ENCODE measurements at places on chromosomes 1 and 21.

DNA sequence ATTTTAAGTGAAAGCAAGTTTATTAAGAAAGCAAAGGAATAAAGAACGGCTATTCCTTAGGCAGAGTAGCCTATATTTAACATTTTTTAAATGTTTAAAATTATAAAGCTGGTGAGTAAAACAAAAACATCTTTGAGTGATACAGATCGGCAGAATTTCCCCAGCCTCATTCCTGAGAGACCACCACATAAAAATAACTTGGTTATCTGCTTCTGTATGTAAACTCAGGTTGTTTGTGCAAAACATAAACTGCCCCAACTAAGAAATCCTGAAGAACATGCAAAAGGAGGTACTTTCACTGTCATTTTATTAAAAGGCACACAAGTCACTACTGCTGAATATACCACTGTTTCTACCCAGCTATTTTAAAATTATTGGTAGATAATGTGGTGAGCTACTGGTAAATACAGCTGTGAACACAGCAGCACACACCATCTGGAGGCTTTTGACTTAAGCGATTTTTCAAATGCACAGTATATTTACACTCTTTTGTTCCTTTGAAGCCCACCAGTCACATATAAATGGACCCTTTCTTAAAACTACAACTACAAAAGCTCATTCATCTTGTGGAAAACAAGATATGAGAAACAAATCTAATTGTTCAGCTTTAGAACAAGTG is 119.3 kb downstream of the RERE start:
- no peak for DNase-seq

DNA sequence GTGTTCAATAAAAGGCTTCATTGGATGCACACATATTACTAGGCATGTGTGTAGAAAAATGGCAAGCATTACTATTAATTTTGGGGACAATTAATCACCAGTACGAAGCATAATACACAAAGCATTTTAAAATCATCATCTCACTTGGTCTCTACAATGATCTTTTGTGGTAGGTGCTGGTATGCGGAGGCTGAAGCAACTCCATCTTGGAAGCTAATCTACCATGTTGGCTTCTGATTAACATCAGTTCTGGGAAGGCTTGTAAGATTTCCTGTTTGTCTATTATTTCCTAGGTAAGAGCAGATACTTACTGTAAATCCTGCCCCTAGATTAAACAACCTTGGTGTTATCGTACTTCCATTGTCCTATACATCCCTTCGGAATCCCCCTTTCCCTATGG is 121.7 kb upstream of the RUNX1 start:
- DNase-seq: no peak

DNA sequence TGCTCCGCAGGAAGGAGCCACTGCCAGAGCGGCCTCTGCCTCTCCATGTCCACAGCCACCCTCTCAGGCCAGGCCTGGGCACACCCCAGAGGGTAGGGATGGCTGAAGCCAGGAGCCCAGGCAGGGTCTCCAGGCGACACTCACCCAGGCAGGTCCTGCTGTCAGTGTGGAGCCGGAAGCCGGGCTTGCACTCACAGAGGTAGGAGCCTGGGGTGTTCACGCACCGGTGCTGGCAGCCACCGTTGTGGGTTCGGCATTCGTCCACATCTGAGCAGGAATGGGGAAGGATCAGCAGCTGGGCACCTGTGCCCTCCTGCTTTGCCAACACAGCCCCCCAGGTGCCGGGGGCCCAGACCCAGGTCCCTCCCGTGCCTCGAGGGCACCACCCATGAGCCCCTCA is 69.5 kb downstream of the ARHGEF16 start:
- DNase-seq: no peak

DNA sequence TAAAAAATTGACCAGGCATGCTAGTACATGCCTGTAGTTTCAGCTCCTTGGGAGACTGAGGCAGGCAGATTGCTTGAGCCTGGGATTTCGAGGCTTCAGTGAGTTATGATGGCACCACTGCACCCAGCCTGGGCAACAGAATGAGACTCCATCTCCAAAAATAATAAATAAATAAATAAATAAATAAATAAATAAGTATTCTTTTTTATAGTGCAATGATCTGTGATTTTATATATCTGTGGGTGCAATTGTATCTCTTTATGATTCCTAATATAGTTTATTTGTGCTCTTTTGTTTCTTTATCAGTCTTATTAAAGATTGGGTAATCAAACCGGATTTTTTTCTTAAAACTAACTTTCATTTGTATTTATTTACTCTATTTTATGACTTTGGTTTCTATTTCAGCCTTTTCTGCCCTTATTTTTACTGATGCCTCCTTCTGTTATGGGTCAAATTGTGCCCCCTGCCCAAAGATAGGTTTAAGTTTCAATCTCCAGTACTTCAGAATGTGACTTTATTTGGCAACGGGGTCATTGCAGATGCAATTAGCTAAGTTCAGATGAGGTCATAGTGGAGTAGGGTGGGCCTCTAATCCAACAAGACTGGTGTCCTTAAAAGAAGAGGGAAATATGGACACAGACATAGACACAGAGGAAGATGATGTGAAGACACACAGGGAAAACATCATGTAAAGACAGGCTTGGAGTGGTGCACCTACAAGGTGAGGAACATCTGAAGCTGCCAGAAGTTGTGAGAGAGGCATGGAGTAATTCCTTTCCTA is 74.9 kb upstream of the CDC42BPA start:
- no peak for DNase-seq

DNA sequence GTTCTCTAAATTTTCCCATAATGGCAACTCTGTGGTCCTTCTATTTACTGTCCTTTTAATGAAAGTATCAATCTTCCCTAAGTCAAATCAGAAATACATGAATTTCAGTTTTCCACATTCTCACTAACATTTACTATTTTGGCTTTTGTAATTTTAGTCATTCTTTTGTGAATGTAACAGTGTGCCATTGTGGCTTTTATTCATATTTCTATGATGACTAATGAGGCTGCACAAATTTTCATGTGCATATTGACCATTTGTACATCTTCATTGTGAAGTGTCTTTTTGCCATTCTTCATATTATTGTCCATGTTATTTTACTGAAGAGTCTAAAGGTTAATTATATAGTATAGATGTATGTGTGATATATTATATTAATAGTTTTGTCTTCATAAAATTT is 431.0 kb upstream of the BRINP3 start:
- DNase-seq: no peak

Data from stimulated activated CD8-positive, alpha-beta memory T cell treated with anti-CD3 and anti-CD28 coated beads, Interleukin-4, amount 100 ng/mL, for 1 hour (primary cell).